ENCODE measurements at places on chromosomes 13 and 19.

DNA sequence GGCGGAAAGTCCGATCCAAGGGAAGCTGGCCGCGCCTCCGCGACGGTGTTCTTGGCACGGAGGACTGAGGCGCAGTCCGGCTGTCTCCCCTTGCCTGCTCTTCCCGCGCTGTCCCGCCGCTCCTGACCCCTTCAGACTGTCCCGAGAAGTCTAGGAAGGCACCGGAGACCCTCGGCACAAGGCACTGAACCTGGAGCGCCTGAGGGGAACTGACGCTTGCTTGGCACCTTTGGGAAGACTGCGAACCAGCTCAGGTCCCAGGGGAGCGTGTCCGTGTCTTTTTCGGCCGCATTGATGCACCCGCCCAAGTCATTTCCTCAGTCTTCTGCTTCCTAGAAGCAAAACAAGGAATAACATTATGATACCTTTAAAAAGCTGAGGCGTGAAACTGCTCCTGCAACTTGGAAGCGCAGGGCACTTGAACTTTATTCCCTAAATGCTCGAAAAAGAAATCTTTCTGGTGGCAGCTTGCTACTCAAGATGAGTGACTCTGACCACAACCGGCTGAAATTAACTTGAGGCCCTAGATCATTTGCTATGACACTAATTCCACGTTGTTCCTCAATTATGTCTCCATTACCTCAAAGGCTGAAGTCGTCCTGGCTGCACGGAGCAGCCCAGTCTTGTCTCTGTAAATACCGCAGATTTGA lies 735 bp upstream of the FLT1 start:
- DNase-seq, result no peak

GRCh38 chr13:65719831-65720230 lies 1510.3 kb downstream of the PCDH9 start:
- no peak for DNase-seq

DNA sequence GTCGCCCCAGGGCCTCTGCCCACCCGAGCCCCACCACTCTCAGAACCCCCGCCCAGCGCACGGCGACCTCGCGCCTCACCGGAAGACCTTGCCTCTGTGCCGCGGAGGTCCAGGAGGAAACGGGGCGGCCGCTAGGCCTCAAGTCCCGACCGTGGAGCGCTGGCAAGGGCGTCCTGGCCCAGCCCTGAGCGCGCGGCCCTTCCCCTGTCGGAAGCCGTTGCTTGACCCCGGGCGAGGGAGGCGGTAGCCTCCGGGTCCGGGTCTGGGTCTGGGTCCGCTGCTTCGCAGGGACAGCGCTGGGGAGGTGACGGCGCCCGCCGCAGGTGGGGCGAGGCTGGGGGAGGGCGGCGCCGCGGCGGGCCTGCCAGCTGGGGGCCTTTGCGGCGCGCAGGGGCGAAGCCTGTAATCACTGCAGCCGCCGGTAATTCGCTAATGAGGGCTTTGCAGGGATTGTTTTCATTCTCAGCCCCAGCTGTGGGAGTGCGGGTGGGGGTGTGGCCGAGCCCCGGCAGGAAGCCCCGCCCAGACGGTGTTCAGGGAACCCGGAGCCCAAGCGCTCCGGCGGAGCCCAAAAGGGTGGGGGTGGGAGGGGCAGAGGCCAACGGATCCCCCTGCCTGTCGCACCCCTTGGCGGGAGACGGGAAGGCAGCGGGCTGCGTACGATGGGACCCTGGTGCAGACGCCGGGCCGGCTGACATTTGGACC lies 8.6 kb downstream of the C19orf25 start:
- DNase-seq, result no peak

DNA sequence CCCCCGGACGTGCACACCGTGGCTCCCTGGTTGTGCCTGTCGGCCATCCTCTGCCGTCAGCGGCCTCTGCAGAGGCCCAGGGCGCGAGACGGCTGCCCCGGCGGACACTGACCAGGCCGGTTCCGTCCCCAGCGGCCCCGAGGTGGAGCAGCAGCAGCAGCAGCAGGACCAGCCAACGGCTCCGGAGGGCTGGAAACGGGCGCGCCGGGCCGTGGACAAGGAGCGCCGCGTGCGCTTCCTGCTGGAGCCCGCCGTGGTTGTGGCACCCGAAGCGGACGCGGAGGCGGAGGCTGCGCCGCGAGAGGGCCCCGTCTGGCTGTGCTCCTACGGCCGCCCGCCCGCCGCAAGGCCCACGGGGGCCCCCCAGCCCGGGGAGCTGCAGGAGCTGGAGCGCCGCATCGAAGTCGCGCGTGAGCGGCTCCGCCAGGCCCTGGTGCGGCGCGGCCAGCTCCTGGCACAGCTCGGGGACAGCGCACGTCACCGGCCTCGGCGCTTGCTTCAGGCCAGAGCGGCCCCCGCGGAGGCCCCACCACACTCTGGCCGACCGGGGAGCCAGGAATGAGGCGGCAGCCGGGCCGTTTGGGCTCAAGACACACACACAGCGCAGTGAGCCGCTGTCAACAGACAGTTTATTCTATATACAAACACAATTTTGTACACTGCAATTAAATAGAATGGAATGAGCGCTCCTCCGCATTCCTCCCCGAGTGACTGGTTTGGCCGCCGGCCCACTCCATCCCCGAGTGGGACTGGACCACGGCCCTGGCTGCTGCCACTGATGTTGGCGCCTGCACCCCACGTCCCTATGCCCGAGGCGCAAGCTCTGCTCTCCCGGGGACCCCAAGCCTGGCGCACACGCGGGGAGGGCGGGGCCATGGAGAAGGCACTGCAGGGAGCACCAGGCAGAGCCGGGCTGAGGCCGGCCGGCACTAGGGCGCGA lies 9.1 kb downstream of the GRIN3B start:
- DNase-seq, result no peak

GRCh38 chr13:49499889-49500660 lies 4.3 kb downstream of the PHF11 start:
- DNase-seq, result no peak

- no peak for DNase-seq
Observed at GRCh38 chr13:79084802-79085424, 321.1 kb downstream of the RBM26 start.

- no peak for DNase-seq
Observed at GRCh38 chr13:53324656-53325055, 296.0 kb downstream of the OLFM4 start.

- DNase-seq, result no peak
Observed at GRCh38 chr19:8697671-8698432, 743 bp downstream of the ACTL9 start.

GRCh38 chr13:55660851-55661250 lies 1479.9 kb upstream of the PRR20A start:
- no peak for DNase-seq
